SJCRH30 (cell line): ENCODE measurements at places on chromosomes 2 and 18.
A peak's percentile ranks its signal among the peaks of the same experiment; 100 is the strongest.

GRCh38 chr2:201242571-201243277 lies 17.6 kb upstream of the CASP8 start:
- H3K4me1 ChIP-seq = no peaks in the 10 kb centered on the region
- no peak overlapping the region for H3K27ac ChIP-seq
- DNase-seq = no peak
- H3K4me3 ChIP-seq = no peak overlapping the region

DNA sequence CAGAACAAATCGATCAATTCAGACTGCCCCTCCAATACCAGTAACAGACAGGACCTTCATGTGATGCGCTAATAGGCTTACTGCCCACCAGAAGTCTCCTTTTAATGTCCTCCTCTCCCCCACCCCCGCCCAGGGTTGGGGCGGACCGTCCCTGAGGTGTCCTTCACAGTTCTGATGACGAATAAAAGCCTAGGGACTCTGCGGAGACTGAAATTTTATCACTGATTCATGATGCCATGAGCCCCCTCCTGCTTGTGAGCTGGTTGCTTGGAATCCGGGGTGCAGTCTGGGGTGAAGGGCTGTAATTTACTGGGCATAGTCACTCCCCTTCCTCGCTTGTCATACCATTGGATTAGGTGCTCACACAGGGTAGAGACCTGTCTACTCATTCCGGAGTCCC lies 42.3 kb downstream of the B3GNT2 start:
- DNase-seq = no peak
- H3K36me3 ChIP-seq = no peaks in the 10 kb centered on the region
- no peak overlapping the region for H3K4me3 ChIP-seq
- no peaks in the 10 kb centered on the region for H3K4me1 ChIP-seq
- no peak overlapping the region for H3K27ac ChIP-seq

- no peaks in the 10 kb centered on the region for H3K27me3 ChIP-seq
- H3K4me3 ChIP-seq = no peak overlapping the region
- H3K36me3 ChIP-seq = no peaks in the 10 kb centered on the region
- H3K4me1 ChIP-seq = peaks cover 2% of the 10 kb centered on the region
- DNase-seq = no peak
Observed at GRCh38 chr2:160876029-160876428, 284.2 kb upstream of the TANK start.

- no peaks in the 10 kb centered on the region for H3K27me3 ChIP-seq
- no peaks in the 10 kb centered on the region for H3K4me1 ChIP-seq
- peak; percentile 56 for DNase-seq
- H3K36me3 ChIP-seq = peaks cover 2% of the 10 kb centered on the region; the same call in 1 of the 2 replicates
Observed at GRCh38 chr18:9516437-9517064, 41.2 kb downstream of the RALBP1 start.

DNA sequence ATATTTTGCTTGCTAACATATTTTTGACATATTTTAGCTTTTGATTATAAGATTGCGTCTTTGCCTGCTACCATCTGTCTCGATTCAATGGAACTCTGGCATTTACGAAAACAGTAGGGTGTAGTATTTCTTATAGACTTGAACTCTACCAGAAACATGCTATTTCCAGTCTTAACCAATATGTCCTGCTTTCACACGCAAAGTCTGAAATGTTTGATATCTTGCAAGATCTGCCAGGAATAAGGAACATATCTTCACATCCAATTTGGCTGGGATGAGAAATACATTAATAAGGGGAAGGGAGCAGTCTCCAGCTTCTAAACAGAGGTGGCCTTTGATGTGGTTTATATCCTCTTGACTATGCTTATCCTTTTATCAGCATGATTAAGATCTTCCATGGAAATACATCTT lies 299.4 kb downstream of the ZNF521 start:
- H3K27me3 ChIP-seq = no peaks in the 10 kb centered on the region
- H3K36me3 ChIP-seq = no peaks in the 10 kb centered on the region
- H3K4me1 ChIP-seq = no peaks in the 10 kb centered on the region
- H3K27ac ChIP-seq = no peak overlapping the region
- DNase-seq = no peak

DNA sequence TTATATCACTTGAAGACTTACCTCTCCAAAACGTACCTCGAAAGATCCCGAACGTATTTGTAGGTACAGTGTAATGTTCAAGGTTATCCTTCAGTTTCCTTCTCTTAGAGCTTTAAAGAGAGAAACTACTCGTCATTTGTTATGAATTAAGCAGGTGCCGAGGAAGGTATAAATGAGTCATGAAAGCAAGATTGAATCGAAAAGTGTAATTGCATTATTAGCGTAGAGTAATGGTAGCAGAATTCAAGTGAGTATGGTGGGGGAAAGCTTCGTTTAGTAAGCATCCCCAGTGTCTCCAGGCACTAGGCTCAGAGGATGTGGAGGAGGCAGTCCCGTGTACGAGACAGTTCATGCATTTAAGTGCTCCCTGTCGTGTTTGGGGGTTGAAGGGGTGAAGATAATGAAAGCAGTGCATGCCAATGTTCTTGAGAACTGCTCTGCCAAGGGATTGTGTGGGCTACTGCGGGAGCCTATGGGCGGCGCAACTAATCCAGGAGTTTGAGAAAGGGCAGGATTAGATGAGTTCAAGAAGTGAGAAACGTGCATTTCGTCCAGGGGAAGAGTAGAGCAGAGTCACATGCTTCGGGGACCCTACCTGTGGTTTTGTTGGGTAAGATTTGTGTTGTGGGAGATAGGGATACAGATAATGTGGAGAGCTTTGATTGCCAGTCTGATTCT lies 858 bp downstream of the POLR1B start:
- H3K4me3 ChIP-seq = peak overlapping the region; percentile 85
- no peaks in the 10 kb centered on the region for H3K4me1 ChIP-seq
- peaks cover 13% of the 10 kb centered on the region for H3K36me3 ChIP-seq
- peak; percentile 13 for DNase-seq
- H3K27me3 ChIP-seq = no peaks in the 10 kb centered on the region
- H3K27ac ChIP-seq = no peak overlapping the region

DNA sequence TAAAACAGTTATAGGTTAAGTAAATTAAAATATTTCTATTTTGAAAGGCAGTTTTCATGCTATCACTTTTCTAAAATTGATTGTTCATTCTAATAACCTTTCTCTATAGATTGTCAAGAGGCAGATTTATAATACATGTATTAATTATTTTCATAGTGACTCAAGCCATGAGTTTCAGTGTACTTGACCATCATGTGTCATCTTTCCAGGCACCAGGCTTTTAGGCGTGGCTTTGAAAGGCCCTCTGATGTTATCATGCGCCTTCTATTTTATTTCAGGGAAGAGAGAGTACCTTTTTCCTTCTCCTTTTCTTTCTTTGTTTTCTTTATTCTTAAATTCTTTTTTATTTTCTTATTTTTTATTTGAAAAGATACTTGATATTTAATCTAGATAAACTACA lies 128.3 kb upstream of the ETAA1 start:
- H3K4me3 ChIP-seq = no peak overlapping the region
- H3K27me3 ChIP-seq = peaks cover 3% of the 10 kb centered on the region; the same call in 1 of the 2 replicates
- H3K4me1 ChIP-seq = no peaks in the 10 kb centered on the region
- H3K27ac ChIP-seq = no peak overlapping the region
- H3K36me3 ChIP-seq = no peaks in the 10 kb centered on the region

- peaks cover 6% of the 10 kb centered on the region; the same call in 1 of the 2 replicates for H3K27me3 ChIP-seq
- no peaks in the 10 kb centered on the region for H3K4me1 ChIP-seq
Observed at GRCh38 chr2:239814861-239815601, 210.1 kb downstream of the NDUFA10 start.

GRCh38 chr2:218828477-218828778 lies 3.2 kb downstream of the PRKAG3 start:
- no peak for DNase-seq
- H3K27ac ChIP-seq = no peak overlapping the region
- no peaks in the 10 kb centered on the region for H3K36me3 ChIP-seq
- H3K4me1 ChIP-seq = peaks cover 49% of the 10 kb centered on the region
- H3K27me3 ChIP-seq = no peaks in the 10 kb centered on the region
- no peak overlapping the region for H3K4me3 ChIP-seq

- DNase-seq = no peak
- 0 out of 2 replicates have a peak, but pooled peaks cover 3% of the 10 kb centered on the region for H3K4me1 ChIP-seq
- no peaks in the 10 kb centered on the region for H3K27me3 ChIP-seq
- peak overlapping the region; percentile 81 for H3K4me3 ChIP-seq
- peaks cover 16% of the 10 kb centered on the region; the same call in 1 of the 2 replicates for H3K36me3 ChIP-seq
Observed at GRCh38 chr2:3379339-3379646, 201 bp upstream of the TRAPPC12 start.

- no peak overlapping the region for H3K4me3 ChIP-seq
- no peak overlapping the region for H3K27ac ChIP-seq
- H3K4me1 ChIP-seq = no peaks in the 10 kb centered on the region
- no peaks in the 10 kb centered on the region for H3K27me3 ChIP-seq
- DNase-seq = no peak
- H3K36me3 ChIP-seq = 0 out of 2 replicates have a peak, but pooled peaks cover 3% of the 10 kb centered on the region
Observed at GRCh38 chr2:58130238-58130637, 83.6 kb downstream of the VRK2 start.

DNA sequence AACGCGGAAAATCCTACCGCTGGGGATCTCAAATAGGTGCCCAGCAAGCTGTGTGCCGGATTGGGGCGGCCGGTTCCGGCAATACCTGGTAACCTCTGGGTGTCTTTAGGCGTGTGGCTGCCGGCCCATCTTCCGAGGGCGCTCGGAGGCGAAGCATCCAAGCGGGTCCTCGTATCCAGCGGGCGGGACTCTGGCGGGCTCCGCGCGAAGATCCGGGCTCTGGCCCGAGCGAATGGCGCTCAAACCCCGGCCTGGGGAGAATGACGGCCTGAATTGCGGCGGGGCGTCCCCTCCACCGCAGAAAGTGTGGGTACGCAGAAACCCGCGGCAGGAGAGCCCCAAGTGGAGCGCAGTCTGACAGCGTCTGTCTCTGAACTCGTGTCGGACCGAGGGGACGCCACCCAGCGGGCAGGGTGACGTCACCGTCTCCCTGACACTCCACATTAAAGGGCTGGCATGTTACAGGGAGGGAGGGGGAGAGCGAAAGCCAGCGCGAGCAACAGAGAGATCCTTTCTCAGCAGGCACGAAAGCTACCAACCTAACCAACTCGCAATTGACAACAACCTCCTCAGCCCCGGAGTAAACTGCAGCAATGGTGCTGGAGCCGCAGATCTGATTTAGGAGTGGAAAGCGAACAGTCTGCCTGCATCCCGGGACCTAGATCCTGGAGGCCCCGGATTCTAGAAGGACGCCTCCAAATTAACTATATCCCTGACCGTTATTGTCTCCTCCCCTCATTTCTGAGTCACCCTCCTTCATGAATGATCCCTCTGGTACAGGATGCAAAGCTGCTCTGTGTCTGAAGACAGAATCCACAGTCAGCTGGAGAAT lies at the start of gene SKOR2:
TSS of gene SKOR2 (minus strand) at position 372 of the 832 bp plus-strand sequence. CDS start 2,477 bp downstream, outside the sequence.
- no peaks in the 10 kb centered on the region for H3K4me1 ChIP-seq
- H3K27ac ChIP-seq = no peak within 1 kb of the TSS
- H3K4me3 ChIP-seq = no peak within 1 kb of the TSS
- no peak for DNase-seq
- no peaks in the 10 kb centered on the region for H3K27me3 ChIP-seq

GRCh38 chr2:157052685-157053224 lies 204.8 kb upstream of the GALNT5 start:
- peaks cover 12% of the 10 kb centered on the region; the same call in 1 of the 2 replicates for H3K4me1 ChIP-seq
- no peak overlapping the region for H3K27ac ChIP-seq
- H3K27me3 ChIP-seq = no peaks in the 10 kb centered on the region

- no peak overlapping the region for H3K27ac ChIP-seq
- no peaks in the 10 kb centered on the region for H3K4me1 ChIP-seq
- H3K36me3 ChIP-seq = no peaks in the 10 kb centered on the region
- no peak for DNase-seq
Observed at GRCh38 chr2:106332054-106332453, 136.2 kb downstream of the RGPD3 start.

GRCh38 chr18:23012249-23012648 lies 79.1 kb downstream of the RBBP8 start:
- no peaks in the 10 kb centered on the region for H3K36me3 ChIP-seq
- DNase-seq = no peak
- H3K27ac ChIP-seq = no peak overlapping the region
- no peaks in the 10 kb centered on the region for H3K4me1 ChIP-seq
- no peaks in the 10 kb centered on the region for H3K27me3 ChIP-seq
- H3K4me3 ChIP-seq = no peak overlapping the region

GRCh38 chr2:211898702-211899101 lies 639.9 kb downstream of the ERBB4 start:
- DNase-seq = no peak
- H3K36me3 ChIP-seq = no peaks in the 10 kb centered on the region
- no peak overlapping the region for H3K4me3 ChIP-seq
- H3K27me3 ChIP-seq = no peaks in the 10 kb centered on the region
- H3K4me1 ChIP-seq = no peaks in the 10 kb centered on the region

DNA sequence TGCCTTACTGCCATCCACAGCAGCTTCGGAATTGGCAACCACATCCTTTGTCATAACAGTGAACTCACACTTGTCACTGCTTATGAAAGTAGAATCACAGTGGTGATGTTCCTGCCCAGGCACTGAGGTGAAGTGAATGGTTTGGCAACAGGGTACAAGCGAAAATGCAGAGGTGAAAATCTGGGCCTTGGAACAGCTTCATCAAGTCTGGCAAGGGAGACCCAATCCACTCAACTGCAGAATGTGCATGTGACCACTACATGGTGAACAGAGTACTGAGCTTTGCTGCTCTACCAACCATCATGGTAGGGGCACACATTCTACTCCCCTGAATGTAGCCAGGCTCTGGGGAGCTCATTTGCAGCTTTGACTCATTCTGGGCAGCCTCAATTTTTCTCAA lies 15.0 kb upstream of the SKA1 start:
- no peak overlapping the region for H3K27ac ChIP-seq
- no peaks in the 10 kb centered on the region for H3K36me3 ChIP-seq
- H3K27me3 ChIP-seq = no peaks in the 10 kb centered on the region
- H3K4me3 ChIP-seq = no peak overlapping the region
- peaks cover 2% of the 10 kb centered on the region; the same call in 1 of the 2 replicates for H3K4me1 ChIP-seq

- no peak overlapping the region for H3K4me3 ChIP-seq
- H3K36me3 ChIP-seq = no peaks in the 10 kb centered on the region
- 0 out of 2 replicates have a peak, but pooled peaks cover 6% of the 10 kb centered on the region for H3K4me1 ChIP-seq
- H3K27me3 ChIP-seq = no peaks in the 10 kb centered on the region
Observed at GRCh38 chr2:173028141-173028540, 47.5 kb upstream of the MAP3K20 start.

GRCh38 chr2:231250698-231251097 lies 52.3 kb downstream of the ARMC9 start:
- H3K4me1 ChIP-seq = no peaks in the 10 kb centered on the region
- H3K27ac ChIP-seq = no peak overlapping the region
- H3K36me3 ChIP-seq = 0 out of 2 replicates have a peak, but pooled peaks cover 3% of the 10 kb centered on the region
- no peak for DNase-seq
- no peak overlapping the region for H3K4me3 ChIP-seq

DNA sequence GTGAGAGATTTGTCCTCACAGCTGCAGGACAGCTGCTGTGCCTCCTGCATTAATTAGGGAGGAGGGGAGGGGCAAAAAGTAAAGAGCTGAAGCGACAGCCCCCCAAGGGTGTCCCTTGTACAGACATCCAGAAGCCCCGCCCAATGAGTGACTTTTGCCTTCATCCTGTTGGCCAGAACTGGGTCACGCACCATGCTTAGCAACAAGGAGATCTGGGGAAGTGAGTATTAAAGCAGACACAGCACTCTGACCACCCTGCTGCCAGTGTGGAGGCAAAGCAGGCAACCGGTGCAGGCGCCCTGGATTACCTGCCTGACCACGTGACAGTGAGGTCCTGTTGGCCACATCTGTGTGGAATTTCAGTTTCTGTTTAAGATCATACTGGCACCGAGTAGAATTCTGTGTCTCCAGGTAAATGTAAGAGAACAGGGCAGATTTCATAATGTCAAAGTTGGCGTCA lies 21.5 kb upstream of the BIN1 start:
- peaks cover 7% of the 10 kb centered on the region for H3K4me1 ChIP-seq
- peak; percentile 93 for DNase-seq
- no peak overlapping the region for H3K27ac ChIP-seq
- no peak overlapping the region for H3K4me3 ChIP-seq
